ENCODE measurements at places on chromosomes 5 and 9.
A peak's percentile ranks its signal among the peaks of the same experiment; 100 is the strongest.

GRCh38 chr5:114419959-114420358 is 58.1 kb downstream of the KCNN2 start:
- no peak for DNase-seq

- no peak for DNase-seq
These were observed 33.1 kb downstream of the FANCC start for GRCh38 chr9:95284162-95285080.

DNA sequence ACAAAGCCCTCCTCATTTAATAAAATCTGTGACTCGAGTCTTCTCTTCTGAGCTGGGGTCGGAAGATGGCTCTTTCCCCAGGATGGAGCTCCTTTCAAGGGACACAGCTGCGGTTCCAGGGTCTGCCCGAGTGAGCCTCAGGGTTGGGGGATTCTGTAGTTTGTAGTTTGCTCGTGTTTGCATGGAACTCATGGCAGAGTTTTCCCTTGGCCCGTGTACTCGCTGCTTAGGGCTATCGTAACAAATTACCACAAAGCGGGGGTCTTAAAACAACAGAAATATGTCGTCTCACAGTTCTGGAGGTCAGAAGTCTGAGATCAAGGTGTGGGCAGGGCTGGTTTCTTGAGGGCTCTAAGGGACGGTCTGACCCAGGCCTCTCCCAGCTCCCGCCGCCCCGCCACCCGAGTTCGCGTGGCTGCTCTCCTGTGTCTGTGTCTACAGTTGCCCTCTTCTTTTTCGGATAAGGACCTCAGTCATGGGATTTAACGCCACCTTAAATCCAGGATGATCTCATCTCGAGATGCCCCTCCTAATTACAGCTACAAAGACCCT is 13.9 kb upstream of the LPCAT1 start:
- DNase-seq, result no peak

GRCh38 chr9:27304521-27304920 is 7.6 kb upstream of the EQTN start:
- DNase-seq, result no peak

- DNase-seq, result no peak
These were observed 159.3 kb upstream of the DAPK1 start for GRCh38 chr9:87338088-87338989.

DNA sequence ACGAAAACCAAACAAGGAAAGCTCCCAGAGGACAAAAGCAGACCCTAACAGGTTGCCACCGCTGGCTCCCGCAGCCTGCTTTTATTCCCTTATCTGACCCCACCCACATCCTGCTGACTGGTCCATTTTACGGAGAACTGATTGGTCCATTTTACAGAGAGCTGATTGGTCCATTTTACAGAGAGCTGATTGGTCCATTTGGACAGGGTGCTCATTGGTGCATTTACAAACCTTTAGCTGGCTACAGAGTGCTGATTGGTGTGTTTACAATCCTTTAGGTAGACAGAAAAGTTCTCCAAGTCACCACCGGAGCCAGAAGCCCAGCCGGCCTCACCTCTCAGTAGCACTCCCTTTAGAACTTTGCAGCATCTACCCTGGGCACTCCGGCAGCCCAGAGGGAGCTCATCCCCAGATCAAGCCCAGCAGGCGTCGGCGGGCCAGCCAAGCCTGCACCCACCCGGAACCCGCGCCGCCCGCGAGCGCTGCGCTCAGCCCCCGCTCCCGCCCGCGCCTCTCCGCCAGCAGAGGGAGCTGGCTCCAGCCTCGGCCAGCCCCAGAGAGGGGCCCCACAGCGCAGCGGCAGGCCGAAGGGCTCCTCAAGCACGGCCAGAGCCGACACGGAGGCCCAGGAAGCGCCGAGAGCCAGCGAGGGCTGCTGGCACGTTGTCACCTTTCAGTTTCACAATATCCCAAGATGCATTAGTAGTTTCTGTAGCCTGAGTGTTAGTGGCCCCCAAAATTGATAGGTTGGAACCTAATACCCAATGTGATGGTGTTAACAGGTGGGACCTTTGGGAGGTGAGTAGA is 35.3 kb upstream of the CLPTM1L start:
- peak; percentile 53 for DNase-seq

DNA sequence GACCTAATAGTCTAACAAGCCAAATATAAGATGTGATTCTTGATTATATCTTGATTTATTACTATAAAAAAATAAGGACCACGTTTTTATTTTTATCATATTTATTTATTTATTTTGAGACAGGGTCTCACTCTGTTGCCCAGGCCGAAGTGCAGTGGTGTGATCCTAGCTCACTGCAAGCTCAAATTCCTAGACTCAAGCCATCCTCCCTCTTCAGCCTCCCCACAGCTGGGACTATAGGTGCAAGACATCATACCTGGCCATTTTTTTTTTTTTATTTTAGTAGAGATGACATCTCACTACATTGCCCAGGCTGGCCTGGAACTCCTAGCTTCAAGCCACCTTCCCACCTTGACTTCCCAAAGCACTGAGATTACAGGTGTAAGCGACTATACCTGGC is 61.0 kb upstream of the LARP1 start:
- no peak for DNase-seq

- DNase-seq, result no peak
These were observed 7.4 kb upstream of the SLC2A8 start for GRCh38 chr9:127389381-127390247.

DNA sequence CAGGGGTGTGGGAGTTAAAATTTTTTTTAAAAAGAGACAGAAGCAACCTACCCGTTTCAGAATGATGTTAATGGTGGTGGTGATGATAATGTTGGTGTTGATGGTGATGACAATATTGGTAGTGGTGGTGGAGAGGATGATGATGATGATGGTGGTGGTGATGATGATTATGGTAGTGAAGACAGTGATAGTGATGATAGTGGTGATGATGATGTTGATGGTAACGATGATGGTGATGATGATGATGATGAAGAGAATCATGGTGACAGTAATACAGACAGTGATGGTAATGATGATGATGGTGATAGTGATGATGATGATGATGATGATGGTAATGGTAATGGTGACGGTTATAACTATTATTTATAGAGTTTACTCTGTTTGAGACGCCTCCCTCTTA is 117.6 kb downstream of the ICE1 start:
- DNase-seq, result no peak

DNA sequence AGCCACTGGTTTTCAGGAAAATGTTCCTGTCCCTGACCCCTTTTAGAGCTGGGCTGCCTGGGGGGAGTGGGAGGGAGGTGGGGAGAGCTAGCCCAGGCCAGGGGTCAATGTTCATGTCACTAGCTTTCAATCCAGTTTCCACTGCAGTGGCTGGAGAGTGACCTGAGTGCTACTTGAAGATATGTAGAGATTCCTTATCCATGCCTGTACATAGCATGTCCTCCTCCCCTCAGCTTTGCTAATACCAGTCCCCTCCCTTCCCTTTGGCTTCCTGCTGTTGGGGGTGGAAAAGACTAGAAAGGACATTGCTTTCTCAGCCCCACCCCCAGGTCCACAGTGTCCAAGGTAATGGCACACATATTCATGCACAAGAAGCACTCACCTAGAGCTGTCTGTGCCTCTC is 7.8 kb downstream of the DNAJB5 start:
- DNase-seq, result no peak

DNA sequence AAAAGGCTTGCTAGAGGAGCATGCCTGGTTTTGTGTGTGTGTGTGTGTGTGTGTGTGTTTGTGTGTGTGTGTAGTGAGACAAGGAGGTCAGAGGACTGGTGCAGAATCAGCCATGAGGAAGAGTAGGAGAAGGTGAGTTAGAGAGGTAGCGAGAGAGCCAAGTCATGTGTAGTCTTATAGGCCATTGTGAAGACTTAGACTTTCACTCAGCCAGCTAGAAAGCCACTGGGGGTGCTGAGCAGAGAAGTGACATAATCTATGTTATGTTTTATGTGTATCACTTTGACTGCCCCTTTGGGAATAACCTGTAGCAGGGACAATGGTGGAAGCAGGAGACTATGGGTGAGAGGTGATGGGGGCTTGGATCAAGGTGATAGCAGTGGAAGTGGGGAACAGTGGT is 180.5 kb upstream of the CLINT1 start:
- no peak for DNase-seq

GRCh38 chr5:1477341-1477740 is 32.1 kb upstream of the SLC6A3 start:
- no peak for DNase-seq

DNA sequence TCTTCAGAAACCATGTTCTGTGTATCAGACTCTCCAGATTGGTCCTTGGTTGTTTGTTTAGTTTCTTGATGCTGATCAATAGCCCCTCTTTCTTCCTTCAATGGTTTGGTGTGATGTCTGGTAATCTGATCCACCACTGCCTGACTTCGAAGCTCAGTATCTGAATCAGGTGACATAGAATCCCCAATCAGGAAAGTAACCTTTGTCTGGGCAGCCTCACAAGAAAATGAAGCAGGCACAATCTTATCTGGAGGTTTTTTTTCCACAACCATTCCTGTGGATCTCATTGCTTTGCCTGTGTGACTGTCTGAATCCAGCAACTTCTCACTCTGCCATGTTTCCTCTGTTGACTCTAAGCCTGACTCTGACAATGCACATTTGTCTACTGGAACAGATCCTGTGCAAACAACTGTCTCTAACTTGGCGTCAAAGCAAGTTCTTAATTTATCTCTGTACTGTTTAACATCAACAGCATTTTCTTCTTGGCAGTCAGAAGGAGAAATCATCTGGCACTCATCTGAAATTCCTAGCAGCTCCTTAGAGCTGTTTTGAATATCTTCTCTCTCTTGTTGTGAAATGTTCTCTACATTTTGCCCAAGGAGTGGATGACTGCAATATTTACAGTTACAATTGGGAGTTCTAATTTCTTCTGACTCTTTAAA is 37.1 kb upstream of the RAPGEF6 start:
- DNase-seq, result no peak

GRCh38 chr9:130539420-130540223 is 39.8 kb upstream of the FUBP3 start:
- no peak for DNase-seq

DNA sequence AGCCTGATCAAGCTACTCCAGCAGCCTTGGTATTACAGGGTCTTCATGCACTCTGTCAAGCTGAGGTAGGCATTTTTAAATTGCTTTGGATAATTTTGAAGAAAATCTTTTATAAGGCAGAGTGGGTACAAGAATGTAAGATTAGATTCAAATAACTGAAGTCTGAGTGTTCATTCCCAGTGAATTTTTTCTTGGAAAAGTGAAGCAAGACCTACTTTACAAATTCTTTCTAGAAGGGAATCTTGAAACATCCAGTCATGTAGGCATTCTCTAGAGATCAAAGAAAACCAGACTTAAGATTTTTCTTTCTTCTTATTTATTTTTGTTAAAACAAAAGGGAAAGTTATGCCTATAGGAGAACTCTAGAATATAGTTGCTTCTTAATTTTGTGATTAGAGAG is 139.0 kb downstream of the FOCAD start:
- DNase-seq, result no peak

GRCh38 chr5:60514152-60514551 is 185.8 kb downstream of the DEPDC1B start:
- DNase-seq, result no peak

GRCh38 chr9:136623016-136623841 is 39.5 kb upstream of the EGFL7 start:
- no peak for DNase-seq
